ENCODE measurements at places on chromosomes 6 and 20.

- DNase-seq = no peak
These were observed 466 bp upstream of the PSMB1 start for GRCh38 chr6:170553534-170554012.

DNA sequence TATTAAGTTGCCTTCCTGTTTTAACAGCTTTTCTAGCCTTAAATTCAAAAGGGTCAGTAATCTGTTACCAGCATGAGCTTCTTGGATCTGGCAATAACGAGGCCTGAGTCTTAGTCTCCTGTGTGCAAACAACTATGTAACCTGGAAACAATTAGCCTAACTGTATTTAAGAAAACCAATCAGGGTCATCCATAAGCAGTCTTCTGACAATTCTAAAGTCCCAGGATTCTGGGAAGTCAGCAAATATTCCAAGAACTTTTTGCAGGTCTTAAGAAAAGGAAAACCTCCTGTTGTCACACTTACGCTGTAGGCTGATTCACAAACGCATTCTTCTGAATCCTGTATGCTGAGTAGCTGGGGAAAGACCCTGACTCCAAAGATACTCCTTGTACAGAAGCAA is 90.4 kb downstream of the COL12A1 start:
- no peak for DNase-seq

- DNase-seq = no peak
These were observed 63.2 kb downstream of the ZNF217 start for GRCh38 chr20:53530440-53530839.

DNA sequence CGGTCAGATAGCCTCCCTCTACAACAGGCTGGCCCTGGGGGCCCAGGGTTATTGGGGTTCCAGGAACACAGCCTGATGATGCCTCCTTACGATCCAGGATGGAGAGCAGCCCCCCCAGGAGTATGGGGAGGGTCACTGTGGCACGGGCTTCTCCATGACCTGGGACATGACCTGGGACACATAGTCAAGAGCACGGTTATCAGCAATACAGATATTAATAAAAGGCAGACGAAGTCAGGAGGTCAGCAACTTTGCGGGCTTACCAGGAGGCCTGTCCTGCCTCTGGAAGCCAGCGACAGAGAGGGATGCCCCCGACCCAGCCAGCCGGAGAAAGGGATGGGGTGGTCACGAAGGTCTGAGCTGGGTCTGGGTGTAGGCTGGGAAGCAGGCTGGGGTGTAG is 795 bp downstream of the MMP24OS start:
- no peak for DNase-seq

DNA sequence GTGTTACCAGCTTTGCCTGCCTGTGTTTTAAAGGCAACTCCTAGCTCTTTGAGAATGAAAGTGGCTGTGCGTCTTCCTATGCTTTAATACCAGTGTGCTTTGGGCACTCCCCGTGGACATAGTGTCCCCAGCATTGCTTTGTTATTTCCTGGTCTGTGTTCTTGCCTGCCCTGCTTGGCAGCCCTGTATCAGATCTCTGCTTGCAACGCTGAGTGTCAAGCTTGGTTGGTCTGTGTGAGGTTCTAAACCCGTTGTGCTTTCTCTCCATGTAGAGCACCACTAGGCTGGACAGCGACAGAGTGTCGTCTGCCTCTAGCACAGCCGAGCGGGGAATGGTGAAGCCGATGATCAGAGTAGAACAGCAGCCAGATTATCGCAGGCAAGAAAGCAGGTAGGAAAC is 80.2 kb downstream of the AFDN start:
- DNase-seq = peak; percentile 81

- DNase-seq = no peak
These were observed 21.9 kb downstream of the SIRPD start for GRCh38 chr20:1535420-1536175.

DNA sequence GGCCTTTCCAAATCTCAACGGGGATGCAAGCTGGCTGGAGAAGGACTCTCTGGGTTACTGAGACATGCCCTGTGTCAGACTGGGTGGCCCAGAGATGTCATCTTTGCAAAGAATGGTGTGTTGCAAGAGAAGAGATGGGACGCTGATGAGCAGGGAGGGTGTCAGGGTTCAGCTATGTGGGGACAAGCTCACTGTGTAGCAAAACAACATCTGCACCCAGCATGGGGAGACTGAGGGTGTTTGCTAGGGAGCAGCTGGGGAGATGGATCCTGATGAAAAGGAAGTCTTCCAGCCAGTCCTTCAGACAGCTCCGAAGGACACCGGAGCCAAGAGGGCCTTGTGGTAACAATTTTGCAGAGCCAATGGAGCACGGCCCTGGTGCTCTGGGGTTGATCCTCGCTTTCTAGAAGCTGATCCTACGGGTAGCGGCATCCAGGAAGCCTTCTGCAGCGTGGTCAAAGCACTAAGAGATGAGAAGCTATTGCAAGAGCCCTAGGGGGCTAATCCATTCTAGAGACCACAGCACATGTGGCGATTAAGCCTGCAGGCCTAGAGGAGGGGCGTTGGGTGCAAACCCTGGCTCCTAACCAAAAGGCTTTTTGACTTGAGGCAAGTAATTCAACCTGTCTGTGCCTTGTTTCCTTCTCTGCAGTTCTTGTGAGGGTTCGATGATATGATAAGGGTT is 39.9 kb downstream of the EDN3 start:
- DNase-seq = no peak

- no peak for DNase-seq
These were observed 1.7 kb downstream of the NUDT3 start for GRCh38 chr6:34390531-34391472.

DNA sequence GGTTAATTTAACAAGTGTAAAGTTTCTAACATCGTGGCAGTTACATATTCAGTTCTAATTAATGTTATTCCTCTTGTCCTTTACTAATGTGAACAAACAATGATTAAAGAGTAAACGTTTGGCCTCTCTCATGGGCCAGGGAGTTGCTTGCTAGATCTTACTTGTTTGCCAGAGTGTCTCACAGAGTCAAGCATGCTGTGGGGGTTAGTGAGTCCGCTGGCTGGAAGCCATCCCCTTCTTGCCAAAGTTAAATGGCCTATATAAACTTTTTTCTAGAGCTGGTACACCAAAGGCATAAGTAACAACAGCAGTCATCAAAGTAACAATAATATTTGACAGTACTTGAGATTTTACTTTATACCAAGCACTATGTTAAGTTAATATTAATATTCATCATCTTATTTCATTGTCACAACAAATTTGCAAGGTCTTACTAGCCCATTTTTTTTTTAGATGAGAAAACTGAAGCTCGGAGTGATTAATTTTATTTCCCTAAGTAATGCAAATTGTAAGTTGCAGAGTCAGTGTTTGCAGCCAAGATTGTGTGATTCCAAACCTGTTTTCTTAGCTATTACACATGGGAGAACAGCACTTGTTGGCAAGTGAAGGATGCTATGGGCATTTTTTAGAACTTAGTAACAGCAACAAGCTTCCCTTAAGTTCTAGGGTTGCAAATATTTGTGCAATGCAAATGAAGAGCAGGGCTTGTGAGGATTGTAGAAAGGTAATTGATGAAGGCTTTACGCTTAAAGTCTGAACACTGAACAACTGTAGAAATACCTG is 224.5 kb downstream of the RFPL4B start:
- no peak for DNase-seq

GRCh38 chr6:108838101-108838717 is 10.0 kb upstream of the ARMC2 start:
- DNase-seq = no peak

DNA sequence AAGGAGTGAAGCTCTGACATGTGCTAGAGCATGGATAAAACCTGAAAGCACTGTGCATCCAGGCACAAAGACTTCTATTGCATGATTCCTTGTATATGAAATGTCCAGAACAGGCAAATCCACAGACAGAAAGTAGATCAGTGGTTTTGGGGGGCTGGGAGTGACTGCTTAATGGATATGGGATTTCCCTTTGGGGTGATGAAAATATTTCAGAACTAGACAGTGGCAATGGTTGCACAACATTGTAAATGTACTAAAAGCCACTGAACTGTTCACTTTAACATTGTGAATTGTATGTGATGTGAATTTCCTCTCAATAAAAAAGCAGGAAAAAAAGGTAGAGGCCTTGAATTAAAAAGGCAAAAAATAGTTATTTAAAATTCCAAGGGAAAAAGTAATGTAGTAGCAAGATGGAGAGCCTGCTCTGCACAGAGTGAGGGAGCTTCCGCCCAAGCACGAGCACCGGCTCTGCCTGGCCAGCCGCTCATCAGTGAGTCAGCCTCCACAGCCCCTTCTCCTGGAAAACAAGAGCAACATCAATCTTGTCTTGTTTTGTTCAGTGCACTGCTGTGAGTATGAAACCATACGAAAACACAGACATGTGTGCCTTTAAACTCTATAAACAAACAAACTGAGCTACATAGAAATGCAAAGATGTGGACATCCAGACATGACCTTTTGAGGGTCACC is 74.6 kb upstream of the THBS2 start:
- no peak for DNase-seq

- no peak for DNase-seq
These were observed 136.1 kb upstream of the THEMIS start for GRCh38 chr6:128036808-128037570.

DNA sequence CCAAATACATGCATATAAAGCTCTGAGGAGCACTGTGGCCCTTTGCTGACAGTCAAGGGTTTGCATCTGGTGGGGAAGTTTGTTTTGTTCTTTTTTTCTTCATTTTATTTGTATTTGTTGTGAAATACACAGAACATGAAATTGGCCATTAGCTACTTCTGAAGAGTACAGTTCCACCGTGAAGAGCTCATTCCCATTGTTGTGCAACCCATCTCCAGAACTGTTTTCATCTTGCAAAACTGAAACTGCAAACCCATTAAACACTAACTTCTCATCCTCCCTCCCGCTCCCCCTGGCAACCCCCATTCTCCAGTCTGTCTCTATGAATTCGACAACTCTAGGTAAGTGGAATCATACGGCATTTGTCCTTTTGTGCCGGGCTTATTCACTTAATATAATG is 231.3 kb downstream of the TFAP2C start:
- no peak for DNase-seq

DNA sequence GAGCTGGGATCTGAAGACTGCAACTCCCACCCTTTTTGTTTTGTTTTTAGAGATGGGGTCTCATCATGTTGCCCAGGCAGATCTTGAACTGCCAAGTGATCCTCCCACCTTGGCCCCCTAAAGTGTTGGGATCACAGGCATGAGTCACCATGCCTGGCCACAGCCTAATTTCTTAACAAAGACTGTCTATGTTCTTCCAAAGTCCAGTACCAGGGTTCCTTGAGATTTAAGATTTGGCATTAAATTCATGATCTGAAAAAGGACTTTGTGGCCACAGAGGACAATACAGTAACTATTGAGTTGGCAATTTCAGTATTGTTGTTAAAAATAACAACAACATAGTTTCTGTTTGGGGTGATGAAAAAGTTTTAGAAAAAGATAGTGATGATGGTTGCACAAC is 28.7 kb upstream of the BEND3 start:
- no peak for DNase-seq

GRCh38 chr6:11496152-11497060 is 41.1 kb upstream of the TMEM170B start:
- DNase-seq = peak; percentile 4

GRCh38 chr6:43376551-43376981 is 7.1 kb upstream of the ZNF318 start:
- no peak for DNase-seq

GRCh38 chr6:136334465-136334846 is 44.8 kb upstream of the BCLAF1 start:
- DNase-seq = no peak

GRCh38 chr6:138253731-138254130 is 35.4 kb upstream of the PBOV1 start:
- DNase-seq = no peak

- DNase-seq = no peak
These were observed 92.1 kb upstream of the SPTLC3 start for GRCh38 chr20:12916699-12917098.

DNA sequence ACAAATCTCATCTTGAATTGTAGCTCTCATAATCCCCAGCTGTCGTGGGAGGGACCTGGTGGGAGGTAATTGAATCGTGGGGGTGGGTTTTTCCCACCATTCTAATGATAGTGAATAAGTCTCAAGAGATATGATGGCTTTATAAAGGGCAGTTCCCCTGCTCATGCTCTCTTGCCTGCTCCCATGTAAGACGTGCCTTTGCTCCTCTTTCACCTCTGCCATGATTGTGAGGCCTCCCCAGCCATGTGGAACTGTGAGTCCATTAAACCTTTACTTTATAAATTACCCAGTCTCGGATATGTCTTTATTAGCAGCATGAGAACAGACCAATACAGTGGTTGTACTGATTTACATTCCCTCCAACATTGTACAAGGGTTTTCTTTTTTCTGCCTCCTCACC is 69.7 kb downstream of the SUN5 start:
- DNase-seq = no peak

- DNase-seq = no peak
These were observed 5.9 kb upstream of the CD109 start for GRCh38 chr6:73690056-73690455.

DNA sequence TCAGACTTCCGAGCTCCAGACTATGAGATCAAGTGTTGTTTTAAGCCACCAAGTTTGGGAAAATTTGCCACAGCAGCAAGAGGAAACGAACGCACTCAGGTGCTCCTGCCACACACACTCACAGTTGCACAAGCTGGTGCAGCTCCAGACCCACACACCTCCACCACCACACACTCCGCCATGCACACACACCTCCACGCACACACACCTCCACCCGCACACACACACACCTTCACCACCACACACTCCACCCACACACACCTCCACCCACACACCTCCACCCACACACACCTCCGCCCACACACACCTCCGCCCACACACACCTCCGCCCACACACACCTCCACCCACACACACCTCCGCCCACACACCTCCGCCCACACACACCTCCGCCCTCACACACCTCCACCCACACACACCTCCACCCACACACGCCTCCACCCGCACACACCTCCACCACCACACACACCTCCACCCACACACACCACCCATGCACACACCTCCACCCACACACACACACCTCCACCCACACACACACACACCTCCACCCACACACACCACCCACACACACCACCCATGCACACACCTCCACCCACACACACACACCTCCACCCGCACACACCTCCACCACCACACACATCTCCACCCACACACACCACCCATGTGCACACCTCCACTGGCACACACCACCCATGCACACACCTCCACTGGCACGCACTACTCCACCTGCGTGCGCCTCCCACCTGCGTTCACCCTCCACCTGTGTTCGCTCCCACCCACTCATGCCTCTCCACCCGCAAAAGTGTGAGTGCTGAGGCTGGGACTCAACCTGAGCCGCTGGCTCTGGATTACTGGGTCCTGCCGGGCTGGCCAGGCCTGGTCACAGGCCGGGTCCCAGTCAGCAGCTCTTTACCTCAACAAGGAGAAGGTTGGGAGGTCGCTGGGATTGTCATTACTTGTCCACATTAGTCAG is 175.6 kb downstream of the BMP7 start:
- DNase-seq = no peak

GRCh38 chr6:55888917-55889316 is 13.5 kb upstream of the BMP5 start:
- no peak for DNase-seq

GRCh38 chr20:38601216-38602184 is at the start of gene ARHGAP40:
Gene ARHGAP40 (plus strand): TSS chr20:38601809.
- no peak for DNase-seq

GRCh38 chr6:23086100-23086499 is 516.7 kb downstream of the HDGFL1 start:
- DNase-seq = no peak

GRCh38 chr6:44315516-44315915 is 2.4 kb upstream of the AARS2 start:
- DNase-seq = no peak

Data from DMS153 (cell line).